ENCODE measurements at places on chromosomes 12 and 14.

- no peak for DNase-seq
Measured at GRCh38 chr12:100473716-100474150, at the start of gene NR1H4. Gene NR1H4 (plus strand): TSS chr12:100473866. CDS start chr12:100493324, 19,458 bp downstream.

GRCh38 chr12:88227871-88228270, 85.8 kb downstream of the TMTC3 start:
- DNase-seq, result no peak

GRCh38 chr14:71541973-71542690, 390.1 kb upstream of the RGS6 start:
- no peak for DNase-seq

DNA sequence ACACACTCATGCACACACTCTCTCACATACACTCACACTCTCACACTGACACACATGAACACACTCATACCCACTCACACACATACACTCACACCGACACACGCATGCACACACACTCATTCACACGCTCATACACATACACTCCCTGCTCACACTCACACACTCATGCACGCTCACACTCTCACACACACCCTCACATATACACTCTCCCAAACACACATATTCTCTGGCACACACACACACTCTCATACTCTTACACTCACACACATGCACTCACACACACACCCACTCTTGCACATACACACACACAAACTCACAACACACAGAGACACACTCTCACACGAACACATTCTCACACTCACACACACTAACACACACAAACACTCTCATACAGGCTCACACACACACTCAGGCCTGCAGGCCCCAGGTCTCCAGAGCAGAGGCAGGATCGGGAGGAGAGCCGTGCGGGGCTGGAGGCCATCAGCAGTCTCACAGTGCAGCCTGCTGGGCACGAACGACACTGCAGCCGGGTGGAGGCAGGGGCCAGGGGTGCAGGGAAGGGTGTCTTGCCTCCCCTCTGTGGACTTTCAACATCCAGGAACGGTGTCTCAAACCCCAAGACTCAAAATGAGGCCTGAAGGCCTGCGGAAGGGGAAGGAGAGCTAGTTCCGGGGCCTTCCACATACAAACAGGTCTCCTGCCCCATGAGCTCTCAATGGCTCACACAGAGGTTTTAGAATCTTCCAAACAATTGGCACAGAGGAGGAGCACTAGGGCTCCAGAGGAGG, 148.7 kb downstream of the ANO2 start:
- no peak for DNase-seq
